ENCODE measurements at places on chromosomes 2 and 18.

DNA sequence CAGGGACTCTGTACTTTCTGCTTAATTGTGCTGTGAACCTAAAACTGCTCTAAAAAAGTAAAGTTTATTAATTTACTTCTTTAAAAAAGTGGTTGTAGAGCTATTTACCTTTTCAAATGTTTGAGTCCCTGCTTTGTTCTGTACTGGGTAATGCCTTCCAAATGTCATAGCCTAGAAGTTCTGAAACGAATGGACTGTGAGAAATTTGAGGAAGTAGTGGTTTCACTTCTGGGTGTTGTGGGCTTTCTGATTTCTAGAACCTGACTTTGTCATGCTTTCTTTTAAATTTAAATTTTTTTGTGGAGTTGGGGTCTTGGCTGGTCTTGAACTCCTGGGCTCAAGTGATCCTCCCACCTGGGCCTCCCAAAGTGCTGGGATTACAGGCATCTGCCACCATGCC is 44.6 kb downstream of the SMAD4 start:
- no peak for DNase-seq

- DNase-seq, result no peak
Observed at GRCh38 chr2:230944123-230944653, 19.1 kb upstream of the GPR55 start.

- DNase-seq, result no peak
Observed at GRCh38 chr2:146458585-146458984, 1386.2 kb upstream of the ACVR2A start.

- no peak for DNase-seq
Observed at GRCh38 chr18:36758623-36759022, 70.2 kb downstream of the TPGS2 start.

GRCh38 chr2:203804070-203804469 is 63.5 kb upstream of the CTLA4 start:
- no peak for DNase-seq

All from activated naive CD8-positive, alpha-beta T cell treated with anti-CD3 and anti-CD28 coated beads, Interleukin-2, amount 10 ng/mL, durations not matched to agents 7 days and 5 days (primary cell).